HepG2 (cell line): ENCODE measurements at places on chromosomes 6 and 20.

DNA sequence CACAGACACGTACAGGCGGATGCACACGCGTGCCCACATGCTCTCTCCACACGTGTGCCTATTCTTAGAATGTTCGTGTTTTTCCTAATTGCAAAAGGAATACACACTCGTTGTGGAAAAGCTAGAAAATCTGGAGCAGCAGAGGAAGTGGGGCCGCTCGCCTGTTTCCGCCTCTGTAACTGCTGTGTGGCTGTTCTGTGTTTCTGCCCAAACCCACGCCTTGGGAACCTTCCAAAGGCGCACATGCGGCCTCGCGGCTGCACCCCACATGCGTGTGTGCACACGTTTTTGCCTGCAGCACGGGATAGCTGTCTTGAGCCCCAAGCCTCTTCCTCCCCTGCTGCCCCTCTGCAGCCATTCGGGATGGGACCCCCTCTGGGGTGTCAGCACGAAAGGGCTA, 12.2 kb downstream of the SLC17A9 start:
- no peak for DNase-seq

DNA sequence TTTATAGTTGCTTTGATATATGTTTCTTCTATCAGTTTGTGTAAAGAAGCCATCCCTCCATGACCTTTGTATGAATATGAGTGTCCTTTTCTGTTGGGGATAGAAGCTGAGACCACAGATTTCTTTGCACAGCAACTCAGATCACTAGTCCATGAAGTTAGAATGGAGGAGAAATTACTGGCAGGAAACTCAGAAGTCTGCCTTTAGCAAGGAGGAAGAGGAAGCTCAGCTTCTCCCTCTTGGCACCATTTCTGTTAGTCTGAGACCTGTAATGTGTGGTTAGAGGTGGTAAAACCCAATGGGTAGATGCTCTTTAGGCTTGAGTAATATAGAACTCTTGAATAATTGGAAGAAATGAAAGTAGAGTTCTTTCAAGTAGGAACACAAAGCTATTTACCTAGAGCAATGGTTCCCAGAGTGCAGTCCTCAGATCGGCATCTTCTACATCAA, 995.3 kb upstream of the FLRT3 start:
- DNase-seq = no peak

DNA sequence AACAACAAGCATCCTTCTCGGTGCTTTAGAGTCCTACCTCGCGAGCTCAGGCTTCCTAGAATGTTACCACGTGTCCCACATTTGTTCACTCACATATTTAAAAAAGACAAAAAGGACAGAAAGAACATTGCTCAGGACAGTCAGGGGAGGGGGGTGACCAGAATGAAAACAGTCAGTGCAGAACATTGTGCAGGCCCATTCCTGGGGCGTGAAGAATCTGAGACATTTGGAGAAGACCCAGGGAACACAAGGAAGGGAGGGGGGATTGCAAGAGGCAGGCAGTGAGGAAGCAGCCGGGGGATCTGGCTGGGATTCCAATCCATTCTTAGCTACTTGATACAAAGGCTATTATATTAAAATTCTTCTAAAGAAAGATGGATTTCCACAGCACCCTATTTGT, 270.4 kb upstream of the CITED2 start:
- no peak for DNase-seq

- DNase-seq = no peak
These were observed 5.8 kb upstream of the ZSCAN23 start for GRCh38 chr6:28449056-28449455.
